ENCODE measurements at places on chromosomes 4 and X.
A peak's percentile ranks its signal among the peaks of the same experiment; 100 is the strongest.

DNA sequence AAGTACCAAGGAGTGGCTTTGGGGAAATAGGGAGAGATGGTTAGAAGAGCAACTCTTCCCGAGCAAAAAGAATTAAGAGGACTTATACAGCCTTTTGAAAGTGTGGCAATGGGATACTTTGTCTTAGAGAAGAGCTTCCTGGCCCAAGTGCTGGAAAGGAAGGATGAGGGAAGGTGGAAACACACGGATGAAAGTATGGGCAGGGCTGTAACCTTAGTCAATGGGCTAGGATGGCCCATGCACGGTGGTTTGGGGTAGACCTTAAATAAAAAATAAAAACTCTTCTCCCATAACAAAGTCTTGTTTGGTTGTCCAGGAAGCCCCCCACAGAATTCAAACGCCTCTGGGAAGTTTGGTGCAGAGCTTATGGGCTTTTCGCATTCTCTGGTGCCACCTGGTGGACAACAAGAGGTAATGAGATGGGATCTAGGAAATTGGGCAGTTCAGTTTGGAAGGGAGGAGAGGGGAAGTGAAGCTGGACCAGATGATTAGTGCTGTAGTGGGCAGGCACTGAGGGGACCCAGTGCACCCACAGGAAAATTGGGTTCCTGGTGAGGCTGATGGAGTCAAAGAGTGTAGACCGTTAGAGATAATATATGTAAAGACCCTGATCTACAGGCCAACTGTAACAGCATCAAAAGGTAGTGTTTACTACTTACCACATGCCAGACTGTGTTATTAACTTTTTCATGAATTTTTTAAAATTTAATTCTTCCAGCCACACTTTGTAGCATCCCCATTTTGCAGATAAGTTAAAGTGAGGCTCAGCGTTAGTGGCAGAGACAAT is 13.8 kb upstream of the ENOX2 start:
- DNase-seq, result peak; percentile 22

- DNase-seq, result no peak
Measured at GRCh38 chrX:111402344-111402743, 9.6 kb downstream of the DCX start.

- no peak for DNase-seq
Measured at GRCh38 chr4:142222127-142222526, 585.7 kb downstream of the IL15 start.

- no peak for DNase-seq
Measured at GRCh38 chr4:1609901-1610790, 74.0 kb downstream of the FAM53A start.

- DNase-seq, result no peak
Measured at GRCh38 chr4:87118826-87119225, 101.6 kb downstream of the KLHL8 start.

DNA sequence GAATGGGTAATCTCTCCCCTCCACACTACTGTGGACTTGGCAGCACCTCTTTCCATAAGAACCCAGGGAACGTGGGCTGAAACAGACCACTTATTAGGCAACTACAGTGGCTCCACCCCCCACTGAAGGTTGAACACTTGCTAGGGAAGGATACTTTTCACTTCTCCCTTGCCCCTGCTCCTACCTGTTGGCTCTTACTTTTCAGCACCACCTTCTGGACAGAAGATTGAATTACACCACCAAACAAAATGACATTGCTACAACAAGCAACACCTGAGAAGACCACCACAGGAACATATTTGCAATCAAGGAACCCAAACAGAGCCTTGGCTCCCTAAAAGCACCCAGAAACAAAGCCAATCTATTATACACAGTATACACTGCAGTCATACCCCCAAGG is 132.1 kb upstream of the CXCL13 start:
- DNase-seq, result peak; percentile 16

DNA sequence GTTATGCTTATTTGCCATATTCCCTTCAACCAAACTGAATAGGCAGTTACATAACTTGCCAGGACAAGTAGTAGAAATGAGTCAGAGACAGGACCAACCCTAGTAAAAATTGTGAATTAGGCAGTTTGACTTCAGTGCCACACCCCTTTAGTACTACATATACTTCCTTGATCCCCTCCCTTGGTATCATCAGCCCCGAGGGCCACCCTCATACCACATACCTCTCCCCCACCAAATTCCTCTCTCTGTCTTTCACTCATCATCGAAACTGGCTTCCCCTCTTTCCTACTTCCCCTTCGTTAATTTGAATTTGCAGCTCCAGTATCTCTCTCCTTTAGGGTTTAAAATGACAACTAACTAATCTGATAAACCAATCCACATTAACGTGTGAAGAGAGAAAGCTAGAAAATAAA is 7.9 kb upstream of the PTPN13 start:
- DNase-seq, result no peak

DNA sequence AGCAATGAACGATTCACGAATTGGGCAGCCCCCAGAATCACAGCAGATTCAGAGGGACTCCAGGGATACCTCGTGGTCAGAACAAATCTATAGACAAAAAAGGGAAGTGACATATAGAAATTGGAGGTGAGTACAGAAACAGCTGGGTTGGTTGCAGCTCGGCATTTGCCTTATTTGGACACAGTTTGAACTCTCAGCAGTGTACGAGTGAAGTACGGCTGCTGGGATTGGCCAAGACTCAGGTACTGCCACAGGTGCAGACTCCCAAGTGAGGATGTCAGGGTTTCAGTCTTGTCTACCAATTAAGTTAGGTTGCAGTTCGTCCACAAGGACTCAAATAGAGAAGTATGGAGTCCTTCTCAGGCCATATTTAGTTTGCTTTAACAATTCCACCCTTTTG is 28.2 kb downstream of the HTT-AS start:
- no peak for DNase-seq

DNA sequence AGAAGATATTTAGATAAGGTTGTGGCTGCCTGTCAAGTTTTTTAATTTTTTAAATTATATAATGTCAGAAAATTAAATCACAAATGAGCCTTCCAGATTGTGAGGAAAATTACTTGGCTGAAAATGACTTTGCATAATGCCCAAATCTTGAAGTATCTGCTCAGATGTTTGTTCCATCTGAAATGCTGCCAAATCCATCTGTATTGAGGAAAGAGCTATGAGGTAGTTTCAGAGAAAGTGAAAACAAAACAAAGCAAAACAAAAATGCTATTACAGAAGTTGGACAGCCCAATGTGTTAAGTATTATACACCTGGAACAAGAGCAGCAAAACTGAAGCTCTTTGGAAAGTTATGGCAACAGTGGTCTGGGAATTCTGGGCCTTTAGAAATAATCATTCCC is 23.3 kb upstream of the GUCY1B1 start:
- no peak for DNase-seq

- no peak for DNase-seq
Measured at GRCh38 chrX:129846716-129847115, 3.0 kb upstream of the ZDHHC9 start.

DNA sequence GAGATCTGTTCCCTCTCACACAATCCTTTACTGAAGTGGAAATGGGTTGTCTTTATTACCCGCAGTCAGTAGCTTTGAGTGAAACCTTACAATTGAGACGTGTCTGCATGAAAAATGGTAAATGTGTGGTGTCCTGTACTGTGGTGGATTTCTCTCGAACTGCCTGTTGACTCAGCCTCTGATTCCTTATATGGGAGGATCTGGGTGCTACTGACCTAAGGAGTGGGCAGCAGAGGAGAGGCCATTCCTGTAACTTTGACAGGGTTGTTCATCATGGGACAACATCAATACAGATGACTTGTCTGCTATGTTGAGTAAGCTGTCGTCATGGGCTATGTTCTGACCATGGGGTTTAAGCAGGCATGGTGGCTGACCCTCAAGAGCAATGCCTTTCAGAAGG is 159.6 kb upstream of the WDR1 start:
- no peak for DNase-seq

- no peak for DNase-seq
Measured at GRCh38 chr4:85210353-85210752, 243.9 kb upstream of the WDFY3 start.

GRCh38 chr4:27022963-27023362 is 162.3 kb downstream of the STIM2 start:
- no peak for DNase-seq

- DNase-seq, result no peak
Measured at GRCh38 chr4:3040452-3041191, 33.7 kb downstream of the HTT-AS start.

DNA sequence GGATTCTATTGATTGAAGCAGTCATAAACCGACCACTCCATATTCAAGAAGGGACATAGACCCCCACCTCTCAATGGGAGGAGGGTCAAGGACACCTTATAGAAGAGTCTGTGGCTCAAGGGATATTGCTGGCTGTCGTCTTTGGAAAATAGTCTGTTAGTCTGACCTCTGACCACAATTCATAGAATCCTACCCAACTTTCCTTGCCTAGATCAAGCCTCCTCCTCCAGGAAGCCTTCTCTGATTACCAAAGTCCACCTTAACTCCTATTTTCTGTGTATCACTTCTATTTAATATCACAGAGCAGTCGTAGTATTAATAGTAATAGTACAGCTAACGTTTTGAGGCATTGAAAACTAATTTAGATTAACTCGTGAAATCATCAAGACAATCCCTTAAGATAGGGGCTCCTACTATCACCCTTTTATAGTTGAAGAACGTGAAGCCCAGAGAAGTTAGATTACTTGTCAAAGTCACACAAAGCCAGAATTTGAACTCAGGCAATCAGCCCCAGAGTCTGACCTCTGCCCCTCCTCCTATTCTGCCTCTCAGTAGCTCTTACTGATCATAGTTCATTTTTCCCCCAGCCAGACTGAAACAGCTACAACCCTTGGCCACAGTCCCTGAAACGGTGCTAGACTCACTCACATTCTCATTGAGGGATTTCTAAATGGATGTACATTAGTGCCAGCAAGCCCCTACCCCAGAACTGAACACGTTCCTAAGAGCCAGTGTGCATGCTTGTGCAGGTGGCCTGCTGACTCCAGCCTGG is 636.6 kb downstream of the MID1IP1 start:
- no peak for DNase-seq

GRCh38 chrX:129840344-129840743 is 3.3 kb downstream of the ZDHHC9 start:
- DNase-seq, result no peak

DNA sequence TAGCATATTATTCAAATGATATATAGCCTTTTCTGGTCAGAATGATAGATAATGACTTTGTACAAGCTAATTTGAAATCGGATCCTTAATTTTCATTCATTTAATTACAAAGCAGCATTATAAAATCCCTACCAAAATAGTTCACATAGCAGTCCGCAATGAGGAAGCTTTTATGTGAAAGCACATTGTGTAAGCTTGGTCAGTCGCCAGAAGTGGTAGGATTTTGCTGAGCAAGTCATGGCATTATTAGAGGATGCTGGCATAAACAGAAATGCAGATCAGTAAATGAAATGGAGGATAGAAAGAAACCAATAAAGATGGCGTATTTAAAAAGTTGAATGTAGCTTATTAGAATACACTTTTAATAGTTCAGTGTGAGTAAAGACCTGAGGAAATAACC is 93.2 kb upstream of the DIAPH2 start:
- no peak for DNase-seq

GRCh38 chr4:159071178-159071968 is 31.5 kb upstream of the RAPGEF2 start:
- no peak for DNase-seq

GRCh38 chr4:123503698-123504363 is 107.2 kb downstream of the SPRY1 start:
- no peak for DNase-seq

GRCh38 chr4:140239311-140239710 is 85.3 kb upstream of the MAML3 start:
- DNase-seq, result no peak

- no peak for DNase-seq
Measured at GRCh38 chrX:38341442-38341841, 11.0 kb upstream of the OTC start.

- DNase-seq, result peak; percentile 46
Measured at GRCh38 chr4:103786014-103786413, 66.2 kb upstream of the TACR3 start.

DNA sequence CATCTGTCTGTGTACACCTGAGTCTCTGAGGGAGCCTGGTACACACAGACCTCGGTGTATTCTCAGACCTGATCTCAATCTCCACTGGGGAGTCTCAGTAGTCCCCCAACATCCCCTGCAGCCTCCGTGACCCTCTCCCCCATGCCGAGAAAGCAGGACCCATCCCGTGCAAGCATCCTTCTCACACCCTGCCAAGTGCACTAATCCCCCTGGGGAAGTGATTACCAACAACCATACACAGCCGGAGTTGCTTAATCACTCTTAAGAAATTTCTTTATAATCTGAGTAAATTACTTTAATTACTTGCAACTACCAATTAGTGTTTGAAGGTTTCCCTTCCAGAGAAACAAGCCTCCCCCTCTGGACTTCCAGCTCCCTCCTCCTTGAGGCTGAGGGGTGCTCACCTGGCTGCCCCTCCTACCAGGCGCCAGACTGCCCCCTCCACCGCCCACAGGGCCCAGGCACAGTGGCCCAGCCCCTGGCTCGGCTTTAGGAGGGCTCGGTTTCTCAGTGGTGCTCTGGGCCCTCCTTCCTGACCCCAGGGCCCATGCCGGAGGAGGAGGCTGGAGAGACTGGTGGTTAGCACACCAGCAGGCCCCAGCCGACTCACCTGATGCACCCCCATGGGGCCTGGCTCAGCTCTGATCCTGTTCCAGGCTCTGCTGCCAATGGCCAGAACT is 43.8 kb downstream of the PJA1 start:
- no peak for DNase-seq

GRCh38 chr4:113575401-113575800 is 186.1 kb downstream of the CAMK2D start:
- no peak for DNase-seq

GRCh38 chr4:48370260-48371134 is 29.2 kb downstream of the SLAIN2 start:
- no peak for DNase-seq

DNA sequence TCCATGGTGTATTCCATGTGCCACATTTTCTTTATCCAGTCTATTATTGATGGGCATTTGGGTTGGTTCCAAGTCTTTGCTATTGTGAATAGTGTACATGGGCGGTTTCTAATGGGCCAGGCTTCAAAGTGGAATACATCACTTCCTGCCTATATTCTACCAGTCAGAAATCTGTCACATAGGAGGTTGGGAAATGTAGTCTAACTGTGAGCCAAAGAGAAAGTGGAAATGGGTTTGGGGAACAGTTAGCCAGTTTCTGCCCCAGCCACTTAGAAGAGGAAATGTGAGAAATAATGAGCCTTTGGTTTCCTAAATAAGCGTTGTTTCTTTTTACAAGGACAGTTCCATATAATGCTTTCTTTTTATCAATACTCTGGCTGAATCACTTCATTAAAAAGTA is 85.1 kb upstream of the AP1S2 start:
- no peak for DNase-seq

GRCh38 chr4:66885501-66886165 is 659.7 kb downstream of the CENPC start:
- no peak for DNase-seq

DNA sequence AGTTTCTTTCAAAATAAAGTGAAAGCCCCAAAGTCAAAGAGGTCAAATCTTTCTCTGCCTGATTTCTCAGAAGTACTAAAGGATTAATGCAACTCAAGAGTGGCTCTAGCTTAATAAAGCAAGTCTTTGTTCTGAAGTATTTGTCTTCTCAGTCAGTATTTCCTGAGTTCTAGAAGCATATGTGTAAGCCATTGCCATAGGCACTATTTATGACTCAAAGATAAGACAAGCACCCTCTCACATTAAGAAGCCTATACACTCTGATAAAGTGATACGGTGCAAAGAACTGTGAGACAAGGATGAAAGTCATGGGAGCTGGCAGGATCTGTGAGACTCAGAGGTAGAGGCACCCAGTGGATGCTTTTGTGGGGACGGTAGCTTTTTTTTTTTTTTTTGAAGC is 60.9 kb downstream of the AASDH start:
- no peak for DNase-seq

- DNase-seq, result peak; percentile 52
Measured at GRCh38 chrX:43559644-43560043, 96.5 kb upstream of the MAOA start.

Measured in WTC11 (cell line).